Stimulated activated CD4-positive, alpha-beta T cell treated with anti-CD3 and anti-CD28 coated beads, Interleukin-4, amount 100 ng/mL, for 24 hours (primary cell): ENCODE measurements at places on chromosomes 7 and 10.

DNA sequence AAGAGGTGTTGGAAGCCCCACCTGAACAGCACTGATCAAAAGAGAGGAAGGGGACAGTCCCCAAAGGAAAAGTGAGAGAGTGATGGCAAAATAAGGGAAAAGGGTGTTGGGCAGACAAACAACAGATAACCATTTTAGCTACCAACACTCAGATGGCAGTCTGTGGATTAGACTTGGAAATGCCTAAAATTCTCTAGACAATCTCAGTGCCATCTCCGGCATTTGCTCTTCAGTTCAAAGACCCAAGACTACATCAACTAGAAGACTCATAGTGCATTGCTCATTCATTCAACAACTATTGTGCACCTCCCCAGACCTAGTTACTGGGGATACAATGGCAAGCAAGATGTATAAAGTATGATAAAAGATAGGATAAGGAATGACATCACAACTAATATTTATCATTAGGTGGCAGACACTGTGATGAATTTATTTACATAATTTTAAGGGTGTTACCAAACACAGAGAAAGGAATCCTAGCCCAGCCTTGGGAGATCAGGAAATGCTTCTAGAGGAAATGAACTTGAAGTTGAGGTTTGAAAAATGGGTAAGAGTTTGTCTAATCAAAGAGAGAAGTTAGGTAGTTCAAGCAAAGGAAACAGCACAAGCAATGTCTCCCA is 109.3 kb upstream of the ARID5B start:
- DNase-seq: no peak

GRCh38 chr7:45239486-45239885 is 81.9 kb downstream of the RAMP3 start:
- no peak for DNase-seq

DNA sequence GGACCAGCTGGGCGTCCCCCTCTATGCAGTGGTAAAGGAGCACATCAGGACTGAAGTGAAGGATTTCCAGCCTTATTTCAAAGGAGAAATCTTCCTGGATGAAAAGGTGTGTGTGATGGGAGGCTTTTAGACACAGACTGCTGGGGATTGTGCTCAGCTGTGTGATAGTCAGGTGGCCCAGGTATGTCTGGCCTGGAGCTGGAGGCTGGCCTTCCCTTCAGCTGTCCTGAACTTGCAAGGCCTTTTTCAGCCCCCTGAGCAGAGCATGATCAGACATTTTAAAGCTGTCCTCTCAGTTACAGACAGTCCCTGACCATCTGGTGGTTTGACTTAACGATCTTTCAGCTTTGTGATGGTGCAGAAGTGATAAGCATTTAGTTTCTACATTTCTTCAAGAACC is 17.6 kb downstream of the PRXL2A start:
- DNase-seq: no peak

DNA sequence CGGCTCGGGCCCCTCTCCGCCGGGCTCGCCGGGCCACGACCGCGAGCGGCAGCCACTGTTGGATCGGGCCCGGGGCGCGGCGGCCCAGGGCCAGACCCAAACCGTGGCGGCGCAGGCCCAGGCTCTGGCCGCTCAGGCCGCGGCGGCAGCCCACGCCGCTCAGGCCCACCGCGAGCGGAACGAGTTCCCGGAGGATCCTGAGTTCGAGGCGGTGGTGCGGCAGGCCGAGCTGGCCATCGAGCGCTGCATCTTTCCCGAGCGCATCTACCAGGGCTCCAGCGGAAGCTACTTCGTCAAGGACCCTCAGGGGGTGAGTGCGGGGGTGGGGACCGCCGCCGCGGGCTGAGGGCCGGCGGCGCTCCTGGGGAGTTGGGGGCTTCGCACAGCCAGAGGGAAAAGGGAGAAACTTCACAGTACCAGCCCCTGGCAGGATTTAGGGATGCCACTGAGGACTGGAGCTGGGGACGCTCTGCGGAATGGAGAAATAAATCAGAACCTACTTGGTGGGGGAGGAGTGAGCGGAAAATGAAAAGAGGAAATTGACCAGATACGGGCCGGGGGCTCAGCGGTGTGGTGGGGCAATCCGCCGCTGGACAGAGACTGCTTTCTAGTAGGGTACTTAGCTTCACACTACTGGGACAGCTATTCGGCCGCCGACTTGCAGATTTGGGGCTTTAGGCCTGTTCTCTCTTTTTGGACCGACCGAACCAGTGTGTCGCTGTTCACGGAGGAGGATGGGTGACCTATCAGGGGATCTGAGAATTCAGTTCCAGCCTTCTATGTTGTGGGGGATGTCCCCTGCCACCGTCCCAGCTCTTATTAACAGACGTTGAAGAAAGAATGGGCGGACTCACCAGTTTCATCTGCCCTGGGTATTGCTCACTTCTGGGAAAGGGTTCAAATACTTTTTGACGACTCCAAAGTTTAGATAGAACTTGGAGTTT is 669 bp downstream of the PI4K2A start:
- peak; percentile 20 for DNase-seq
